ENCODE measurements at places on chromosomes 2 and 18.

DNA sequence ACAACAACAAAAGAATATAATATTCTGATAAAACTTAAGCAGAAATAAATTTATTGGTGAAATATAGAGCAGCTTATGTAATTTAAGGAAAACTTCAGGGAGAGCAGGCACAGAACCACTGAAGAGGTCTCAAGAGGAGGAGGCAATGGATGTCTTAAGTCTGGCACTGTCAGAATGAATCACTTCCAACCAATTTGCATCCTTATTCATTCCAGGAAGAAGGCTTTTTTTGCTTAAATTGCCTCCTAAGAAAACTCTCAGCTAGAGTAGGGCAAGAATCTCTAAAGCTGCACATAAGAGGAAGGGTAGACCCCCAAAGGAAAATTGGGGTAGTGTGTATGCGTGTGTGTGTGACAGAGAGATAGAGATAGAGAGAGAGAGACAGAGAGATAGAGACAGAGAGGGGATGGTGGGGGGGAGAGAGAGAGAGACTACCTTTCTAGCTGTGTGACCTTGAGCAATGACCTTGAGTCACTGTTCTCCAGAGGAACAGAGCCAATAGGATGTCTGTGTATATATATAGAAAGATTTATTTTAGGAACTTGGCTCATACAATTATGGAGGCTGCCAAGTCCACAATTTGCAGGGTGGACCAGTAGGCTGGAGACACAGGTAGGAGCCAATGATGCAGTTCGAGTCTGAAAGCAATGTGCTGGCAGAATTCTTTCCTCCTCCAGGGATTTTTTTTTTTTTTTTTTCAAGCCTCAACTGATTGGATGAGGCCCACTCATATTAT is 96.4 kb upstream of the LINC00305 start:
- no peak for DNase-seq

DNA sequence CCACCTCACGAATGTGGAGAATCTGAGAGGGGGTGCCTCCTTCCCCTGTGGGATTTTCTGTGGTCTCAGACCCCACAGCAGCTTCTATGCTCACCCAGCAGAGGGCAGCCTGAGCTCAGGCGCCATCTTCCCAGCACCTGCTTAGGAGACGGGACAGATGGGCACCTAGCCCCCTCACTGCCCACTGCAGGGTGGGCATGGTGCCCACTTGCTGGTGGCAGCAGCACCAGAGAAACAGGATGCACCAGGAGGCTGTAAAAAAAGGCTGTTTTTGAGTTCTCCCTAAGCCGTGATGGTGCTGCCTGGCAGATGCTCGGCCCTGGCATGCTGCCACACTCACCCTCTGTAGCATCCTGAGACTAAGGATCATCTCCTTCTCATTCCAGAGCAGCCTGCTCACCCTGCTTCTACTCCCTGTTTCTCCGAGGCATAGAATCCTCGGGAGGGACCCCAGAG is 19.1 kb upstream of the SLC20A1 start:
- peak; percentile 71 for DNase-seq

- DNase-seq: no peak
These were observed 24.5 kb upstream of the LIPG start for GRCh38 chr18:49537232-49537896.

DNA sequence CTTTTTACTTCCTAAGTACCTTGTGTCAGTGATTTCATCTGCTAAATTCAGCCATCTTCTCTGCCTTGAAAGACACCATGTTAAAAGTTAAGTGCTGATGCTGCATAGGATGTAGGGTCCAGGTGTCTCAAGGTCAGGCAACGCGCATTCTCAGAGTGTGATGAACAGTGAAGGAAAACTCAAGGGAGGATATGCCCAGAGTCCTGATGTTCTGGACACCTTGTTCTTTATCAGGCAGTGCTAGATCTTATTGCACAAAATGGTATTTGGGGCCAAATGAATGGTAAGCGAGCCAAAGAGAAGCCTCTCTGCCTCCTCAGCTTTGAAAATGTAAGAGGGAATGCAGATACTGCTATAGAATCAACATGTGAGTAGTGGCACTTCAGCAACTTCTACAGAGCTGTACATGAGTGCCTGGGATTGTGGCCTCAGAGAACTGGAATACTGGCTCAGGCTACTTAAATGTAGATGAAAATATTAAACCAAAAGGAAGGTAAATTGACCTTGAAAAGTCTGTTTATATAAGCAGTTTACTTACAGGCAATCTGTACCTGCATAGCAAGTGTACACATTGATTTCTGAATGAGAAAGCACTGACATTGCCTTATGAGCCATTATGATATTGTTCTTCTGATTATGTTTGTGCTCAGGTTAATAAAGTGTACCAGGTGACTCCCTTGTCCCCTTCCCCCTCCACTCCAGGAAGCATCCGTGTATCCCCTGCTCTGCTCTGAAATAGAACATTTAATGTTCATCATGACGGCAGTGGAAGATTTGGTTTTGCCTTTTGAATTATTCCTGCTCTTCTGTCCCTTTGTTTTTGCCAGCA is 86.7 kb upstream of the RANBP2 start:
- no peak for DNase-seq

GRCh38 chr18:23415515-23415914 is 37.6 kb upstream of the RIOK3 start:
- no peak for DNase-seq

GRCh38 chr2:31032475-31032874 is 105.8 kb downstream of the GALNT14 start:
- DNase-seq: no peak

GRCh38 chr2:83887757-83888156 is 571.3 kb downstream of the SUCLG1 start:
- DNase-seq: no peak

DNA sequence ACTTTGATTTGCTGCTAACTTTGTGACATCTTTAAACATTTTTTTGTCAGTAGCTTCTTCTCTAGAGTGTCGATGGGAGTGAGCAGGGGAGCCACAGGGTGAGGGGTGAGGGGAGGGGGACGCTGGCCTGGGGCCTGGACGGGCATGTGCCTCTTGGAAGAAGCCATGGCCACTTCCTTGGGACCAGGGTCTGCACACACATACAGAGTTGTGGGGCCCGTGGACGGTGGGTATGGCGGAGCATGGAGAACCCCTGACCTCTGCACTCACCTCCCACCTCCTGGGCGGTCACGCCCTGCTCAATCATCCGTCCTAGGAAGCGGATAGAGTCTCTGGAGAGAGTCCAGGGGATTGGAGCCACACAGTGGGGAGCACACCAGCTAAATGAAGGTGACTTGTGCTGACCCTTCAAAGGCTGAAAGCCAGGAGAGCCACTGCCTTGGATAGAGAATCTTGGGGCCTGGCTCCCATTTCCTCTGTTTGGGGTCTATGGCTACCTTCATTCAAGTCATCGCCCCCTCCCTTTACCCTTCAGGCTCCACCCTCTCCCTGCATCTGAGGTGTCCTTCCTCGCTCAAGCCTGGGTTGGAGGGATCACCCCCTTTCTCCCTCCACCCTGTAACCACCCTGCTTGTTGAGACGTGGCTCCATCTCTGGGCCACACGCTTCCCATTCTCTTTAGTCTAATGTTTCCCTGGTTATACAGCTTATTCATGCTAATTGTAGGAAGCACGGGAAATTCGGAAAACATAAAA is 63.9 kb upstream of the HAAO start:
- DNase-seq: no peak

DNA sequence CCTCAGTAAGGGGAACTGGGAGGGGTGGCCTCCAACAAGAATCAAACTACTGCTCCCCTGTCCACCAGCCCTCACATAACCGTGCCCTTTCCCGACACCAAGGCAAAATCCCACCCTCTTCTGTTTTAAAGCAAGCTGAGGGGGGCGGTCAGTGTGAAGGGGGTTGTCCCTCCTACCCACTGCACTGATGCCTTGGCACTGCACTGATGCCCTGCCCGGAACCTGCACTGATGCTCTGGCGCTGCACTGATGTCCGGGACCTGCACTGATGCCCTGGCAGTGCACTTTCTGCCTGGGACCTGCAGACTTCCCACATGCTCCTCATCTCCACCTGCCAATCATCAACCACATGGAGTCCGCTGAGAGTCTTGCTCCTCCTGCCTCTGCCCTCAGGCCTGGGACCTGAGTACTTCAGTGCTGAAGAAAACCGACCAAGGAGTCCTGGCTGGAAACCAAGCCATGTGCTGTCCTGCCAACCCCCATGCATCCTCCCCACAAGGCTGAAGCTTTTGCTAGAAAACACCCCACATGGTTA is 179.5 kb downstream of the SMAD2 start:
- DNase-seq: no peak

- no peak for DNase-seq
These were observed 520.6 kb downstream of the STK39 start for GRCh38 chr2:167726788-167727187.

- DNase-seq: peak; percentile 33
These were observed 240.4 kb downstream of the MBD2 start for GRCh38 chr18:53984021-53984420.

- no peak for DNase-seq
These were observed 89.7 kb downstream of the TMEM247 start for GRCh38 chr2:46569061-46569560.

GRCh38 chr2:130996691-130997090 is 96.6 kb downstream of the FAM168B start:
- no peak for DNase-seq

DNA sequence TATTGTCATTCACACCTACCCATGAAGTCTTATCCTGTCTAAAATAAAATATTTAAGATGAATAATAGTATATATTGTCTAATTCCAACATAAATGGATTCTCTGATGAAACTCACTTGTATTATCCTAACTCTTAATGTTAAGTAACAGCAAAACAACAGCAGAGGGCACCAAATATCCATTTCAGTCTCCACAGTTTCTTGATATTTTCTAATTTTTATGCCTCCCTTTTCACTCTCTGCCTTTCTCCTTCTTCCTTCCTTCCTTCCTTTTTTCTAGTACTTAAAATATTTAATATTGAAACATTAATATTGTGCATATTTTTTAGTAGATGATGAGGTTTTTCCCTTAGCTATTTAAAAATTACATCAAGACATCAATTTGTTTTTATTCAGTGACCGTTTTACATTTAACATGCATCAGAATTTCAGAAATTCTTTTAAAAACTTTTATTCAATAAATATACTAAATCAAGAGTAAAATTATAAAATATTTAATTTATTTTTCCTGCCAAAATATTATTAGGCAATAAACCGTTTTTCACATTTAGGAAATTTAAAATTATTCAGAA is 97.6 kb downstream of the WDR7 start:
- DNase-seq: no peak

Measured in T1000 (cell line).